Upper lobe of right lung (tissue), 1 donor: ENCODE measurements at places on chromosomes 2 and 18.

DNA sequence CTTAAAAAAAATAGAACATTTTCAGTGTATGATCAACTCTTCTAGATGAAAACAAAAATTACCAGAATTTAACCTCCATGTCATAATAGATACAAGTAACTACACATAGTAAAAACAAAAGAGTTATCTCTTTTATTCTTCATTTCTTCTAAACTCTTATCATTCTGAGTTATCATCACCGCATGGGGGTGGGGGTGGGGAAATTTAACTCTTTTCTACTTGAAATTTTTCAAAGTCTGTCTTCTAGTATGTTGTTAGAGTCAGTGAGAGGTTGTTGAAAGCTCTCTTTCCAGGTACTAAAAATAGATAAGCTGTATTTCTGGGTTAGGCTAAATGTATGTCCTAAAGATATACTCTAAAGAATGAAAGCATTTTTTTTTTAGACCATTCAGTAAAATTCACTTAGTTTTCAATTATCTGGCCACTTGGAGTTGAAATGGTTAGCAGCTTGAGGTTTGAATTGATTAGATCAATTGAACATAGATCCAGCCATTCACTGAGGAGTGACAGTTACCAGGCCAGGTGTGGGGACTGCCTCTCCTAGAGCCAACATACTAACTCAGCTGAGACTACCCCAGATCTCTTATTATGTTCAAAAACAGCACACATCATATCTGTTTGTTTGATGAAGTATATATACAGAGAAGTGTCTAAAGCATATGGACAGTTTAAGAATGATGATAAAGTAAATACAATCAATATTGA lies 220.7 kb downstream of the IKZF2 start:
- H3K4me1 ChIP-seq, result no peaks in the 10 kb centered on the region
- no peak overlapping the region for H3K27ac ChIP-seq
- no peaks in the 10 kb centered on the region for H3K27me3 ChIP-seq

- no peak overlapping the region for H3K4me3 ChIP-seq
- H3K4me1 ChIP-seq, result peaks cover 15% of the 10 kb centered on the region
- H3K27ac ChIP-seq, result peak overlapping the region; percentile 21
- no peaks in the 10 kb centered on the region for H3K27me3 ChIP-seq
Measured at GRCh38 chr2:75153221-75153620, 46.1 kb downstream of the TACR1 start.

GRCh38 chr18:57950542-57950941 lies 93.5 kb upstream of the NEDD4L start:
- DNase-seq, result no peak
- no peak overlapping the region for H3K27ac ChIP-seq

DNA sequence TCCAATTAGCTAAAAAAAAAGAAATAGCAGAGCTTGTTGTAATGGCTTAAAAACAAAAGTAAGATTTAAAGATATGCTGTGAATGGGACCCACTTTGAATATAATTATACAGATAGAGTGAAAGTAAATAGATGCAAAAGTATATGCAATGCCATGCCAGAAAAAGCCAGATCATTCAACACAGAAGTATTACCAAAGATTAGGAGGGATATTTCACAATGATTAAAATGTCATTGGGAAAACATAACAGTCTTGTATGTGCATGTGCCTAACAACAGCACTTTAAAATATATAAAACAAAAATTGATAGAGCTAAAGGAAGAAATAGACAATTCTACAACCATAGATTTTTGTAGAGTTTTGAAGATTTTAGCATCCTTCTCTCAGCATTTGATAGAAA lies 19.9 kb upstream of the SIGLEC15 start:
- no peak overlapping the region for H3K27ac ChIP-seq
- no peak overlapping the region for H3K4me3 ChIP-seq
- H3K4me1 ChIP-seq, result no peaks in the 10 kb centered on the region
- H3K27me3 ChIP-seq, result no peaks in the 10 kb centered on the region
- H3K36me3 ChIP-seq, result no peaks in the 10 kb centered on the region
- DNase-seq, result no peak

- H3K4me3 ChIP-seq, result no peak overlapping the region
- H3K27me3 ChIP-seq, result no peaks in the 10 kb centered on the region
- no peaks in the 10 kb centered on the region for H3K36me3 ChIP-seq
- H3K4me1 ChIP-seq, result peaks cover 7% of the 10 kb centered on the region
Measured at GRCh38 chr2:235263205-235264120, 230.4 kb upstream of the AGAP1 start.

DNA sequence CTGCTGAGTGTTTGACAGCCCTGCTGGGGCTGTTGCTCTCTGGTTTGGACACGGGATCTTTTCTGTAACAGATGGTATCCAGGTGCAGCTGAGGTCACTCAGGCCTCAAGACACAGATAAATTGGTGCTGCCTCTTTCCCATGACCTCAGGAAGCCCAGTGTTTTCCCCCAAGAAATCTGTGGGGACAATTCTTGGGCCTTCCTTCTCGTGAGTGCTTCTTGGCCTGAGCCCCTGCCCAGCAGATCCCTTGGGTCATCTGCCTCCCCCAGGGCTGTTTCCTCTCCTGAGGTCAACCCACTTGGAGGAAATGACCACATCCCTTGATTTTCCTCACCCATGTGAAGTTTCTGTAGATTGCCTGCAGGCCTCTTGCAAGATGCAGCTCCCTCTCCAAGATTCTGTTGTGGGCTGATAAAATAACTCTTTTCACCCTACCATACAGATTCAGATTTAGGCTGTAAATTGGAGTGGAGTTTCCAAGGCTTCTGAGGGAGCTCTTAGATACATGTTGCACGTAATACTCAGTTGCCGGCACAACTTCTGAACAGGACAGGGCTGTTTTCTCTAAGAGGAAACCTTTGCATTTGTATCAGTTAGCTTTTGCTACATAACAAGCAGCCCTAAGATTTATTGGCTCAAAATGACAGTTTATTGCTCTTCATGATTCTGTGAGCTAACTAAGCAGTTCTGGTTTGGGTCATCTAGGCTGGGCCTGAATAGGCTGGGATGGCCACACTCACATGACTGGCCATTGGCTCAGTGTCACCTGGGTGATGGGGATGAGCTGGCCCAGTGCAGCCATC lies 13.1 kb downstream of the ZAP70 start:
- no peaks in the 10 kb centered on the region for H3K36me3 ChIP-seq
- peak; percentile 42 for DNase-seq
- no peak overlapping the region for H3K4me3 ChIP-seq
- no peak overlapping the region for H3K27ac ChIP-seq
- peaks cover 7% of the 10 kb centered on the region for H3K27me3 ChIP-seq
- no peaks in the 10 kb centered on the region for H3K4me1 ChIP-seq

DNA sequence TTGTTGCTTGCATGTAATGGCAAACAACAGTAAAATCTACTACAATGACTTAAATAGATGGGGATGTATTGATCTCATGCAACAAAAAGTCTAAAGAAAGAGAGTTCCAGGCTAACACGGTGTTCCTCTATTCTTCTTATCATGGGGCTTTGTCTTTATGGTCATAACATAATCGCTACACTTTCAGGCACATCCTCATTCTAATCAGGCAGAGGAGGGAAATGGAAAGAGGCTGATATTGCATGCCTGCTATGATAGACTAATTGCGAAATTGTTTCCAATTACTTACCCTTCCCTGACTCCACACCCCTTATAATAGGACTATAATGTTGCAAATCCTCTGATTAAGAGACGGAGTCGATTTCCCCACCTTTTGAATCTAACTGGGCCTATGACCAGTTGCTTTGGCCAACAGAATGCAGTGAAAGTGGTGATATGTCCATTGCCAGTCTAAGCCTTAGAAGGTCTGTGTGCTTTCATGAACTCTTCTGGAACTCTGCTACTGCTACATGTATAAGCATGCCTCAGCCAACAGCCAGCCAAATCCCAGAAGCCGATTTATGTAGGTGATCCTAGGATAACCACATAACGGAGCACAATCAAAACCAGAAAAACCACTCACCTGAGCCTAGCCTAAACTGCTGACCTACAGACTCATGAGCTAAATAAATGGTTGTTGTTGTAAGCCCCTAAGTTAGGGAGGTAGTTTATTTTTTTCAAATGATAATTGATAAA lies 180.3 kb upstream of the TACR1 start:
- H3K4me3 ChIP-seq, result no peak overlapping the region
- H3K27ac ChIP-seq, result no peak overlapping the region
- H3K27me3 ChIP-seq, result no peaks in the 10 kb centered on the region
- H3K36me3 ChIP-seq, result no peaks in the 10 kb centered on the region
- H3K4me1 ChIP-seq, result no peaks in the 10 kb centered on the region

GRCh38 chr2:3285901-3286645 lies 91.5 kb downstream of the EIPR1 start:
- no peaks in the 10 kb centered on the region for H3K4me1 ChIP-seq
- no peaks in the 10 kb centered on the region for H3K36me3 ChIP-seq
- H3K27ac ChIP-seq, result no peak overlapping the region
- no peak overlapping the region for H3K4me3 ChIP-seq
